ENCODE measurements at places on chromosomes 4 and X.

GRCh38 chr4:44313702-44314101, 134.9 kb downstream of the KCTD8 start:
- DNase-seq, result no peak

DNA sequence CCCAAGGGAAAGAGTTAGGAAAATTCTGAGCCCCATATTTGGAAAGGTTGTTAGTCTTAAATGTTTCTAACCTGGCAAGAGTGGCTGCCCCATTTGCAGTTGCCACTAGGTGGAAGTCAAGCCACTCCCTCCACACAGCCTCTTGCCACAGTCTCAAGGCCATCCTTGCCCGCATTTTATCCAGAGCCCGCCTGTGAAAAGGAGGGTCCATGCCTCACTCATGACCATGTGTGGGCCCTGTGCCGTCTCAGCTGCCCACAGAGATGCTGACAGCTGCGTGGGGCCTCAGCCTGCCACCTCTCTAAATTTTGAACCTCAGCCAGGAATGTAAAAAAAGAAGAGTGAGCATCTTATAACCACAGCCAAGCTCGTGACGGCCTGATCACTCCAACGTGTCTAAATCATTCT, 201.5 kb upstream of the FAM241A start:
- DNase-seq, result no peak

DNA sequence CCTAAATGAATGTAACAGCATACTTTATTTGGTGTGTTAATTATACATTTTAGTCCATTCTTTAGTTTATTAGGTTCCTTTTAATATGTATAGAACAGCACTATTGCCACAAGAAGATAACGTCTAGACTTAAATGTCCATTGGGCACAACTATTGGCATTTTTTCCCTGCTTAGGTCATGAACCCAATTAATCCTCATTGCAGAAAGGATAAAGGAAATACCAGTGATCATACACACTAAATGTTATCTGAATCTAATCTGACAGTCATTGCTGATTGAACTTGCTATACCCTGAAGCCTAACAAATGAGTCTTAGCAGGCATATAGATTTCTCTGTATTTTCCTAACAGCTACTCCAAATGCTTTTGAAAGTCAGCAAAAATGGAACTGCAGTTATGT, 2250.0 kb upstream of the AGA start:
- no peak for DNase-seq

- DNase-seq, result no peak
Observed at GRCh38 chr4:130747842-130748241, 1651.9 kb downstream of the C4orf33 start.

- no peak for DNase-seq
Observed at GRCh38 chr4:17816142-17816541, 5.4 kb downstream of the NCAPG start.

DNA sequence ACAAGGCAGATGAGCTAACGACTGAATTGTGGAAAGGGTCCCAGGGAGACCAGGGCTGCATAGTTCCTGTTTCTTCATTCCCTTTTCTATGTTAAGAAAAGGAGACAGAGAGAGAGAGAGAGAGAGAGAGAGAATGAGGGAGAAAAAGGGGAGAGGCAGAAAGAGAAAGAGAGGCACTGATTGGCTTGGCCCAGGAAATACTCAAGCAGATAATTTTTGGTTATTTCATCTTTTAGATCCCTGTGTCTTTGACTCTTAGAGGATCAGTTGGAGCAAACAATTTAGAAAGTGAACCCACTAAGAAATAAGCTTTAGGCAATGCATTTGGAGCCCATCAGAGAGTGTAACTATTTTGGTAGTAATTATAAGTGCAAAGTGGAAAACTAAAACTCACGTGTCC, 103.4 kb downstream of the CEP44 start:
- no peak for DNase-seq

DNA sequence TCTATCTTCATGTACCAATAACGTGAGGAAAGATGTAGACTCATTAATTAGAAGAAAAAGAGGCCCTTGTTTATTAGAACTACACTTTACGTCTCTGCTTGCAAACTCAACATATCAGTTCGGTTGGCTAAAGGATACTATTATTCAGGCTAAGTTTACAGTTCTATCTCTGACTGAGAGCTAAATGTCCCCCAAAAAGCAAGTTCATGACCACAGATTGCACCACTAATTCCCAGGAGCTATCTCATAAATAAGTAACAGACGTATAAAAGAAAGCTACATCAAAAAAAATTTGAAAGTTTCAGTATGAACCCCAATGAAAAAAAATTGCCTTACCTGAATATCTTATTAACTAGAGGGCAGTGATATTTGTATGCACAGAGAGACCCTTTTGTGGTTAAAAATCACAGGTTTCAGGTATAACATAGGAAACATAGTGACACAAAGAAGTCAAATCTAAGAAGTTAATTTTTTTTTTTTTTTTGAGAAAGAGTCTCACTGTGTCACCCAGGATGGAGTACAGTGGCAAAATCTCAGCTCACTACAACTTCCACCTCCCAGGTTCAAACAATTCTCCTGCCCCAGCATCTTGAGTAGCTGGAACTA, 128.9 kb downstream of the MAB21L2 start:
- no peak for DNase-seq

GRCh38 chr4:68218044-68218443, 27.4 kb downstream of the TMPRSS11B start:
- DNase-seq, result no peak

DNA sequence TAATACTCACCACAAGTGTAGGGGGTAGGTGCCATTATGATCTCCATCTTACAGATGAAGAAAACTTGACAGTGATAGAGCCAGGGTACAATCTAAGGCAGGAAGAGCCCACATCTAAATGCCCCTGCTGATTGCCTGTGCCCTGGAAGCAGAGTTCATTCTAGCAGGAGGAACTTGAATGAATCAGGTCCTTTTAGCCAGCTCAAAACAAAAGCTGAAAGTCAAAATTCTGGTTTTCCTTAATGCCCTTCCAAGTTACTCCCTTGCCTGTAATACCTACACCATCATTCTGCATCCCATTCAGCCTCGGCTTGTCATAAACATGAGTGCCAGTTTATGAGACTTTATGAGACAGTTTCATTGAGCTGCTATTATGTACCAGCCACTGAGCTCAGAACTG, 89.6 kb downstream of the SCD5 start:
- DNase-seq, result no peak

DNA sequence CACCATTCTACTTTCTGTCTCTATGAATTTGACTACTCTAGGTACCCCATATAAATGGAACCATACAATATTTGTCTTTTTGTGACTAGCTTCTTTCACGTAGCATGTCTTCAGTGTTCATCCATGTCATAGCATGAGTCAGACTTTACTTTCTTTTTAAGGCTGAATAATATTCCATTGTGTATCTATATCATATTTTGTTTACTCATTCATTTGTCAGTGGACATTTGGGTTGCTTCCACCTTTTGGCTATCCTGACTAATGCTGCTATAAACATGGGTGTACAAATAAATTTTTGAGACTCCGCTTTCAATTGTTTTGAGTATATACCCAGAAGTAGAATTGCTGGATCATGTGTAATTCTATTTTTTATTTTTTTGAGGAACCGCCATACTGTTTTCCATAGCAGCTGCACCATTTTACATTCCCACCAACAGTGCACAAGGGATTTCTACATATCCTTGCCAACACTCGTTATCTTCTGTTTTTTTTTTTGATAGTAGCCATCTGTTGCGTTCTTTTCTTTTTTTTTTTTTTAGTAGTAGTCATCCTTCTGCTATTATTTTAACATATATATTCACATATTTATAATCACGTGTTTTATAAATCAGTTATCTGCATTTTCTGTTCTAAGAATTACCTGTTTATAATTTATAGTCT, 158.0 kb upstream of the MED14 start:
- no peak for DNase-seq

GRCh38 chr4:188728359-188728758, 589.1 kb downstream of the TRIML1 start:
- no peak for DNase-seq

DNA sequence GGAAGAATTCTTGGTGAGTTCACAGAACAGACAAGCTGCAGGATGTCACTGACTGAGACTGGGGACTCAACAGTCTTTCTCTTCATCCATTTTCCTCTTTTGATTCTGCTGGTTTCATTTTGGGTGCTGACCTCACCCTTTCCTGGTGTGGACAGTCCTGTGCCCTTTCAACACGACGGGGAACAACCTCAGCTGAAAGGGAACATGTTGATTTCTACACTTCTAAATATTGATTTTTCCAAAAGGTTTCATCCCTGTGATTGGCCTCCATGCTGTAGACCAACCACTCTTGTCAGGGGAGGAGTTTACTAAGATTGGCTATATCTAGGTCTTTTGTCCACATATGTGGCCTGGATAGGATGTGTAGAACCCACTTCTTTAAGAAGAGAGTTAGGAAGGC, 91.8 kb downstream of the SLC4A4 start:
- no peak for DNase-seq

- DNase-seq, result no peak
Observed at GRCh38 chr4:4818415-4819212, 40.9 kb upstream of the MSX1 start.

- DNase-seq, result no peak
Observed at GRCh38 chrX:38811515-38812243, 10.4 kb downstream of the MID1IP1 start.

GRCh38 chrX:134013092-134013497, 27.7 kb upstream of the GPC3 start:
- DNase-seq, result no peak

GRCh38 chr4:139848028-139848427, 182.4 kb downstream of the MGST2 start:
- DNase-seq, result no peak

GRCh38 chr4:79164907-79165610, 160.8 kb downstream of the NAA11 start:
- no peak for DNase-seq

DNA sequence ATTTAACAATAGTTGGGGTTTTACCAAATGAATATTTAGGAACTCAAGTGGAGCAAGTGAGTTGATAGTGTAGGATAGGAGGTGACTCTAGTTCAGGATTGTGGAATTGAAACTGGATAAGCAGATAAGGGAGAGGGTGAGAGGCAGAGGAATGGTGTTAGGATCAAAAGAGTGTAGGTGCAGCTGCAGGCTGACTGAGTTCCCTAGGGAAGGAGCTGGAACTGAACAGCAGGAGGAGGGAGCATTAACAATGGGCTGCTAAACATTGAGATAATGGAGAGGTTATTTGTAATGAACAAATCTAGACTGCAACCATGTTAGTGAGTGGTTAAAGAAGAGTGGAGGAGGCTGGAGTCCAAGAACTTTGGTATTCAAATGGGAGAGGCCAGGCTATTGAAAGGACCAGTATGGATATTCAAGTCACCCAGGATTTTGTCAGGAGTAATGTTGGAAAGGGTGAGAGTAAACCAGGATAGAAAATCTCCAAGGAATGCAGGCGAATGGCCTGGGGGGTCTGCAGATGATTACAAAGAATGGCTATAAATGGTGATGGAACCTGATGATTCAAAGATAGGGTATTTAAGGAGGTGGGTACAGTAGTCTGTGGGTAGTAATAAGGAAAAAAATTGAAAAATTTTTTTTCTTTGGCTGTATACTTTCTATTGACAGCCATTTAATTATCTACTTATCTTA, 497.1 kb upstream of the TENM3 start:
- no peak for DNase-seq

- no peak for DNase-seq
Observed at GRCh38 chrX:40062525-40063155, 35.1 kb downstream of the BCOR start.

GRCh38 chrX:11465648-11466411, 172.6 kb downstream of the AMELX start:
- DNase-seq, result no peak

GRCh38 chr4:47073647-47074046, 42.3 kb downstream of the GABRB1 start:
- no peak for DNase-seq

GRCh38 chr4:128979934-128980333, 113.4 kb downstream of the SCLT1 start:
- DNase-seq, result no peak

DNA sequence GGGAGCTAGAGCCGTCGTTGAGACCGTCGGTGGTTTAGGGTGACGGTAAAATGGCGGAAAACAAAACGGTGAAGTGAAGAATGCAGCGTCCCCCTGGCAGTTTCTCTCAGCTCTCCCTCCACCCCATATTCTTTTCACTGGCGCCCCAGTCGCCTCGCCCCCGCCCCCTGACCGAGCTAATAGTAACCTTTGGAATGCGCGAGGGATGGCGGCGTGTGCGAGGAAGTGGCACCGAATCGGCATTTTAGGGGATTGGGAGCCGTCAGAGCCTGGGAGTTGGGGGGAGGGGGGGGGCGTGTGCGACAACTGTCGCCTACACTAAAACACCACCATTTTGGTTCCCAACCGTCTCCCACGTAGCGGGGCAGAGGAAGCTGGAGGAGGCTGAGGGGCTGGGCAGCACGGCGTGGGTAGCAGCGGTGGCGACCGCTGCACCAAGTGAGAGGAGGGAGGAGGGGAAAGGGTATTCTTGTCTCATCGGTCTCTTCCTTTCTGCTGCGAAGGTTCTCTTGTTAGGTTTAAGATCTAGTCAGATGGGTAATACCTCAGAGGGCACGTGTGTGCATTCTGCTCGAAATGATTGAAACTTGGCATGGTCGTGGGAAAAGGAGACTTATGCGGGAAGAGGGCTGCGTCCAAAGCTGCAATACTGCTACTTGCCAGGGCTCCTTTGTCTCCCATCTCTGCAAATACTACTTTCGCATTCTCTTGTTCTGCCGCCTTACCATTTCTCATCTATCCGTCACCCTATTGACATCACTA, 840 bp downstream of the ZNF711 start:
- DNase-seq, result no peak

DNA sequence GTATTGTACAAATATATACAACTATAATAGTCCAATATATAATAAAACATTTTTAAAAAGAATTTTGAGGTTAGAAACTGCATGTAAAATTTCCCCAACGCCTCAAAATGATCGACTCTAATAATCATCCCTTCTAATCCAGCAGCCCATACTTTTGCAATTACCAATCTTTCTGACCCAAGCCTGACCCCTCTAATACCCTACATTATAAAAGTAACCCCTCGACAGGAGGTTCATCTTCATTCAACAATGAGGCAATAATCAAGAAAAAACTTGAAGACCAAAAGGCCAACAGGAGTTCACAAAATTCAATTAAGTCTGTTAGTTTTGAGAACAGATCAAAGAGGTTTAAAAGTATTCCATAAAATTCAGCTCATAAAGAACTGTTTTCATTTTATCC, 393.5 kb downstream of the GPM6A start:
- DNase-seq, result no peak

DNA sequence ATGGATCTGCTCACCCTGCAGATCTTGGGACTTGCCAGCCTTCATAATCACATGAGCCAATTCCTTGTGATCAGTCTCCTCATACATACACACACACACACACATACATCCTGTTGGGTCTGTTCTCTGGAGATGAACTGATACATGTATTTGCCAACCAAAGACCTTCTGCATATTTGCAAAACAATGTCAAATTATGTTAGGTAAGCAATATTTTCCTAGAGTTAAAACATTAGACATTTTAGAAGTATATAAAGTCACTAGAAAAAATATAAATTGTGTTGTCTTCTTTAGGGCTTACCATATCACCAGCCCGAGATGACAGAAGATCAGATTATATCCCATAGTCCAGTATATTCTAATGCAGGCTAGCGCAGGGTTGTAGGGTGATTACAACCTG, 156.0 kb downstream of the DCHS2 start:
- no peak for DNase-seq
